ENCODE measurements at places on chromosomes 11 and 22.

DNA sequence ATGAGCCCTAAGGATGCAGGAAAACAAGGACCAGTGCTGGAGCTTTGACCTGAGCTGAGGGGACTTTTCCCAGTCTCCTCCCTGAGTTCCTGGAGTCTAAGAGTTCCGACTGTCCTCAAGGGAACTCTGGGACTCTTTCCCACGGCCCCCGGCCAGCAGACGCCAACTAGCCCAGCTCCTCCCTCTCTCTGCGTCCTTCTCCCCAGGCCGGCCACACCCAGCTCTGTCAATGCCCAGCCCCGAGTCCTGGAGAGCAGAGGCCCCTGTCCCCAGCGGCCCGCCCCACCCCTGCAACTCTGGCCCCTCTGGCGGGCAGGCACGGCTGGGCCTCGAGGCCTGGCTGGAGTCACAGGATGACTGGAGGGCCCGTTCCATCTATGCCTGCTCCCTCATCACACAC is 29.8 kb downstream of the NECTIN1 start:
- no peak for DNase-seq

DNA sequence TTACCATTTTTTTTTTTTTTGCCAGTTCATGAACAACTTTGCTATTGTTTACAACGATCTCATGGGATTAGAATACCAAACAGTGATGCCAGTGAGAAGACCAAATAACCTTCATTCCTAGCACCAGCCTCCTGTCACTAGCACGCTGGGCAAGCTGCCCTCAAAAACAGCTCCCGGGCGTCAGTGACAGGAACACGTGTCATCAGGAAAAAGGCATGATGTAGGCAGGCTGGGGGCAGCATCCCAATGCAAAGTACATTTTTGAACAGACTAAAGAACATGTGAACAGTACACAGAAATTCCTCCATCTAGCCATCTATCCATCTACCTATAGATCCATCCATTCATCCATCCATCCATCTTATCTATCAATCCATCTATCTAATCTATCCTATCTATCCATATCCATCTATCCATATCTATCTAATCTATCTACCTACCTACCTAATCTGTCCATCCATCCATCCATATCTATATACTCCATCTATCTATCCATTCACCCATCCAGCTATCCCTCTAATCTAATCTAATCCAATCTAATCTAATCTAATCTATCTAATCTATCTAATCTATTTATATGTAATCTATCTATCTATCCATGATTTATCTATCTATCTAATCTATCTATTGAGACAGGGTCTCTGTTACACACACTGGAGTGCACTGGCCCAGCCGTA is 378.5 kb downstream of the SHANK2 start:
- DNase-seq = no peak

DNA sequence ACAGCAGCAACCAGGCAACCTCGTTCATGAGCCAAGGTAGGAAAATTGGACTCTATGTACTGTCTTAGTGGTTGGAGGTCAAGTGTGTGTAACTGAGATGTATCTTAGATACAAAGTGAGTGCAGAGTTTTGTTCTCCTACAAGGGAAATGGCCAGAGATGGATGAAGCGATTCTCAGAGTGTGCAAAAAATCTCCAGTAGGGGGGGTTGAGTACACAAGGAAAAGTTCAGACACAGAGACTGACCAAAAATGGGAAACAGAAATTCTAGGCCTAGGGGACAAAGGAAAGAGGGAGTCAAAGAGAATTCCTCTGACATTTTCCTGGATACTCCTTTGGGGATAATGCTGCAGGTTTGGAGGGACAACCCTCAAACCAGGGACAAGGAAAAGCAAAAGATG is 38.2 kb upstream of the OR5AK2 start:
- no peak for DNase-seq

GRCh38 chr11:70432065-70432464 is 33.7 kb downstream of the CTTN start:
- DNase-seq = no peak

GRCh38 chr22:49962012-49962750 is 1.6 kb downstream of the PIM3 start:
- DNase-seq = peak; percentile 82

- no peak for DNase-seq
Measured at GRCh38 chr11:124752471-124753102, 532 bp upstream of the VSIG2 start.

- DNase-seq = no peak
Measured at GRCh38 chr11:7143908-7144307, 55.1 kb downstream of the RBMXL2 start.

- DNase-seq = no peak
Measured at GRCh38 chr11:64007629-64008282, 21.5 kb downstream of the OTUB1 start.

- no peak for DNase-seq
Measured at GRCh38 chr22:25149014-25149413, 50.6 kb upstream of the CRYBB3 start.

- no peak for DNase-seq
Measured at GRCh38 chr11:3886985-3887384, 31.5 kb downstream of the STIM1 start.

GRCh38 chr11:117180661-117181585 is 2.4 kb downstream of the SIDT2 start:
- peak; percentile 49 for DNase-seq

DNA sequence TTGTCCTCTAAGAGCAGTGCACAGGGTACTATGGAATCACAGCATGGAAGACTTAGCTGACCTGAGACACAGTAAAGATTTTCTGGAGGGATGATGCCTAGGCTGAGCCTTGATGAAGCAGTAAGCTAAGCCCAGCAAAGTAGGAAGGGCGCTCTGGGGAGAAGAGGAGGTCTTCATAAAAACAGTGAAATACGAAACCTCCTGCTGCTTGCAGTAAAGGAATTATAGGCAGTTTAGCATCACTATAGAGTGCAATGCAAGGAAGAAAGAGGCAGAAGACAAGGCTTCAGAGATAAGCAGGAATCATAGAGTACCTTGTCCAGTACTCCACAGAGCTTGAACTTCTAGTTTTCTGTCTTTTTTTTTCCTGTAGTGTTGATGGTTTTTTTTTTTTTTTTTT is 555.7 kb upstream of the CADM1 start:
- no peak for DNase-seq

DNA sequence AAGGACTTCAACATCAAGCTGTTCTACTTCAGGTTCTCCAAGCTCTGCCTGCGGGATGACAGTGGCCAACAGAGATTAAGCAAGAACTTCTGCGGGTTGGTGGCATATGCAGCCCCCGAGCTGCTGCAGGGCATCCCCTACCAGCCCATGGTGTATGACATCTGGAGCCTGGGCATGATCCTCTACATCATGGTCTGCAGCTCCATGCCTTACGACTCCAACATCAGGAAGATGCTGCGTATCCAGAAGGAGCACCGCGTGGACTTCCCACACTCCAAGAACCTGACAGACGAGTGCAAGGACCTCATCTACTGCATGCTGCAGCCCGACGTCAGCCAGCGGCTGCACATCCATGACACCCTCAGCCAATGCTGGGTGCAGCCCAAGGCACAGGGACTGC is 2.8 kb upstream of the DGCR2 start:
- DNase-seq = no peak

- DNase-seq = no peak
Measured at GRCh38 chr22:27406389-27406861, 395.1 kb downstream of the MN1 start.

DNA sequence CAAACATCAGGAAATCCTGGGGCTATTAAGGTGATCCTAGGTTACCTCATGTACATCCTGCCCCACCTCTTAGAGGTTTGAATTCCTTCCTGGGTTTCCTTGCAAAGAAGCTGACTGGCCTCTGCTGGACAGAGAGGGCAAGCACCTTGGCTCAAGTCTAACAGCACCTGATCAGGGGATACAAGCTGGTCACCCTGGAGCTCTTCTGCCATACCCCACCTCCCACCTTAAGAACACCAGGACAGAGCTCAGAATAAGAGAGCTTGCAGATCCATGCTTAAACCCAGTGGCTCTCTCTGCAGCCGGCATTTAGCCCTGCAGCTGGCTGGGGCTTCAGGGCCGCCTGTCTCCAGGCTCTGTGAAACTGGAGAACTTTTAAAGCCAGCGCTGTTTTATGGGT is 386.6 kb upstream of the NARS2 start:
- peak; percentile 20 for DNase-seq

DNA sequence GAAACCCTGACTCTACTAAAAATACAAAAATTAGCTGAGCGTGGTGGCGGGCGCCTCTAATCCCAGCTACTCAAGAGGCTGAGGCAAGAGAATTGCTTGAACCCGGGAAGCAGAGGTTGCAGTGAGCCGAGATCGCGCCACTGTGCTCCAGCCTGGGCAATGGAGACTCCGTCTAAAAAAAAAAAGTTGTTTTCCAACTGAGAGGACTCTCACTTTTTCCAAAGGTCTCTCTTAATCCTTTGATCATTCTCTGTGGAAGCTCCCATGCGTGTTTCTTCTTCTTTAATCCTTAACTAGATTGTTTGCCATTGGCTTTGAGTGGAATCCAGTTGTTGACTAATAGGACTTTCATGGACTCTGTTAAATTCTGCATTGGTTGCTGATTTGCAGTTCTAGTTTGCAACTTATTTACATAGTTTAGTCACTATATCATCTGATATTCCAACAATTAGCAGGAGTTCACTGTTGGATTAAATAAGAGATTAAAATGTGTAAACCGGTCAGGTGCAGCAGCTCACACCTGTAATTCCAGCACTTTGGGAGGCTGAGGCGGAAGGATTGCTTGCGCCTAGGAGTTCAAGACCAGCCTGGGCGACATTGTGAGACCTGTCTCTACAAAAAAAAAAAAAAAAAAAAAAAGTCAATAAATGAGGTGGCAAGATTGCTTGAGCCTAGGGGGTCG is 79.7 kb downstream of the C22orf31 start:
- no peak for DNase-seq

- peak; percentile 68 for DNase-seq
Measured at GRCh38 chr22:19984201-19984753, 32.3 kb downstream of the ARVCF start.

DNA sequence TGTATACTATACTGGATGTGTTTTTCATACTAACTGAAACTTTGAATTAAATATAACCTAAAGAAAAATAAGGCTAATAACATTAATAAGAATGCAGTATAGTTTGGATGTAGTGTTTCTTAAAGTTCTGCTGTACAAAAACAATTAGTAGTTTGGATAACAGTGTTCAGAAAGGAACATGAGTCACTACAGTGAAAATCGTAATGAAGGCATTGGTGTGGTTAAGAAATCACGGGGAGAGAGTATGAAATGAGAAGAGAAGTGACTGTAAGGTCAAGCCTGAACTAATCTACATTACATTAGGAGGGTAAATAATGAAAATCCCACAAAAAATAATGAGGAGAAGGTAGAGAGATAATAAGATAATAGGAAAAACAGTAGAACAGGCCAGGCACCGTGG is 726.6 kb upstream of the ARHGAP42 start:
- no peak for DNase-seq

GRCh38 chr11:37124384-37124783 is 526.3 kb upstream of the RAG2 start:
- DNase-seq = no peak

DNA sequence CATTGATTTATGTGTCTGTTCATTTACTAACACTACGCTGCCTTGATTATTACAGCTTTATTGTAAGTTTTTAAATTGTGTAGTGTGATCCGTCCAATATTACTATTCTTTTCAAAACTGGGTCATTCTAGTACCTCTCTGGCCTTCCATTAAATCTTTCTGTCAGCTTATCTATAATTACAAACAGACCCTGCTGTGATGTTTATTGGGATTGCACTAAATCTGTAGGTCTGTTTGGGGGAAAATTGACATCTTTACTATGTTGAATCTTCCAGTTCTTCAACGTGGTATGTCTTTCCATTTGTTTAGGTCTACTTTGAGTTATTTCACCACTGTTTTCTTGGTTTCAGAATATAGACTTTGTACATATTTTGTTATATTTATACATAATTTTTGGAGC is 15.6 kb downstream of the CABIN1 start:
- DNase-seq = no peak

GRCh38 chr11:64862987-64863390 is 15.4 kb downstream of the EHD1 start:
- no peak for DNase-seq

DNA sequence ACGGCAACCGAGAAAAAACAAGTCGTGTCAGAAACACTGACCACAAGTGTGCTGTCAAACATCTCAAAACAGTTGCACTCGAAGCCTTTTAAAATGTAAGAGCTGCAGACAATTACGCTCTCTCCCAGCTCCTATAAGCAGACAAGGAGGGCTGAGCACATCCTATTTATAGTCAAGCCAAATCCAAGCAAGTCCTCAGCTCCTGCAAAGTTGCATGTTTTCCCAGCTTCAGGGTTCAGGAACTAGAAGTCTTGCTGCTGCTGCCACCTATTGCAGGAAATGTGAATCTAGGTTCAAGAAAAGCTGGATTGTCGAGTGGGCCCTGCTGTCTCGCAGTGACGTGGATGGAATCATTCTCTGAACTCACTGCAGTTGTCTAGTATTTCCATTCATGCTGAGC is 15.5 kb downstream of the EFCAB6 start:
- DNase-seq = peak; percentile 36

DNA sequence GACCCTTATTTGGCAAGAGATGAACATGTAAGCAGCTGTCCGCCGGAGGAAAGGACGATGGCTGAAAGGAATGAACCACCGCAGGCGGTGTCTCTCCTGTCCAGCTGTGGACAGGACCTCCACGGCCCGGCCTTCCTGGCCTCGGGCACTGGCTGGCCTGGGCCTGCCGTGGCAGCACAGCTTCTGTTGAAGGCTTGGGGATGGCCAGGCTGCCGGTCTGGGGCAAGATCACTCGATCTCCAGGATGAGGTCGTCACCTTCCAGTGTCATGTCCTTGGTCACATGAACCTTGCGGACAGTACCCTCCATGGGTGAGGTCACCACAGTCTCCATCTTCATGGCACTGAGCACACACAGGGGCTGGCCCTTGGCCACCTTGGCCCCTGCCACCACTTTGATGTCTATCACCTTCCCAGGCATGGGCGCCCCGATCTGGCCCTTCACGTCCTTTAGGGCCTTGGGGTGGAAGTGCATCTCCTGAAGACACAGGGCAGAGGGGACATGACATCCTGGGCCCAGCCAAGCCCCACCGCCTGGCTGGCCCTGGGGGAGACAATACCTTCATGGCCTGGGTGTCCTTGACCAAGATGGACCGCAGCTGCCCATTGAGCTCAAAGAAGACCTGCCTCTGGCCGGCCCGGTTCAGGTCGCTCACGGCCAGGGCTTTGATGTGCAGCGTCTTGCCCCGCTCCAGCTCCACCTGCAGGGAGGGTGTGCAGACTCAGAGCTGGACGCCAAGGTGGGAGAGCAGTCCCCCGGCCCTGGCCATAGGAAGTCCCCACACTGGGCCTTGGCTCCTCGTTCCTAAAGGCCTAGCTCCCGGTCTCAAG is 5.6 kb downstream of the RCE1 start:
- no peak for DNase-seq

DNA sequence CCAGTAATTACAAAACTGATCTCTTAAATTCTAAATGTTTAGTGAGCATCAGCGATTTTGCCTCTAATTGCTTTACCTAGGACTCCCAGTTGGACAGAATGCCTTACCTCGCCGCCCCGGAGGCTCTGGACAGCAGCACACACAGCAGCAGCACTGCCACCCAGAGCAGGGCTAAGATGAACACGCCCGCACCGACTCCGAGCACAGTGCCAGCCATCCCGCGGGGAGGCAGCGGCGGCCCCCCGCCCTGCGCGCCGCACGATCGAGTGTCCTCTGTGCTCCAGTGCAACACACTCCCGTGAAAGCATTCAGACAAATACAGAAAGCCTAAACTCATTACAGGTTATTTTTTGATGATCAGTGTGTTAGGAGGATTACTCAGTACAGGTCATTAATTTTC is 9.4 kb downstream of the TMEM218 start:
- DNase-seq = no peak

- no peak for DNase-seq
Measured at GRCh38 chr11:122108192-122108799, 7.7 kb downstream of the BLID start.

- DNase-seq = no peak
Measured at GRCh38 chr11:69035150-69035945, 13.4 kb upstream of the TPCN2 start.

All from astrocyte (in vitro differentiated cells and primary cell).